Hepatic stellate cell (primary cell): ENCODE measurements at places on chromosomes 3 and 15.
A peak's percentile ranks its signal among the peaks of the same experiment; 100 is the strongest.

DNA sequence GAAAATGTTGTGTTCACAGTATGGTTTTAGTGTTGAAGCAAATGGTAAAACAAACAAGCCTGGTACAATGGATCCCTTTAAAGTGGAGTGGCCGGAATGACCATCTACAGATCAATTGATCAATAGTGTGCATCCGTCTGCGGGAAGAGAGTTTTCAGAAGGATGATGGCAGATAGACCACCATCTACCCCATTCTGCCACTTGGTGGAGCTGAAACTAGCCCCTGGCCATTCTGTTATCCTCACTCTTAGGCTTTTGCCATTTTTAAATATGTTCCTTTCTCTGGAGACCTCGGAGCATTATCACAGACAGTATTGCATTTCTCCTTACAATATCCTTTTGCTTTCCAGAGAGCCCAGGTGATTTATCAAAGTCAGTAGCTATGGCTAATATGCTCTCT is 258.9 kb upstream of the CFAP20DC start:
- no peak for DNase-seq

- DNase-seq: no peak
These were observed 642.3 kb downstream of the ROBO2 start for GRCh38 chr3:77682162-77682561.

DNA sequence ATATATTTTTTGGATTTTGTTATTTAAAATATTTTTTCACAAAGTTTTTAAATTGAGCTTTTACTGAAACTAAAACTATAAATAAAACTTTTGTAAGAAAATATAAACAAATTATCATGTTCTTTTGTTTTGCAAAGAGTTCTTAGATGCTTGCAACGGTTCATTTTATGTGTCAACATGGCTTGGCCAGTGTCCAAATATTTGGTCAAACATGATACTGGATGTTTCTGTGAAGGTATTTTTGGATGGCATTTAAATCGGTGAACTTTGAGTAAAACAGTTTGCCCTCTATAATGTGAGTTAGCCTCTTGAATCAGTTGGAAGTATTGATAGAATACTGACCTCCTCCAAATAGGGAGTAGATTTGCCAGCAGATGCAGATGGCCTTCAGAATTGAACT is 612.6 kb upstream of the NECTIN3 start:
- no peak for DNase-seq

DNA sequence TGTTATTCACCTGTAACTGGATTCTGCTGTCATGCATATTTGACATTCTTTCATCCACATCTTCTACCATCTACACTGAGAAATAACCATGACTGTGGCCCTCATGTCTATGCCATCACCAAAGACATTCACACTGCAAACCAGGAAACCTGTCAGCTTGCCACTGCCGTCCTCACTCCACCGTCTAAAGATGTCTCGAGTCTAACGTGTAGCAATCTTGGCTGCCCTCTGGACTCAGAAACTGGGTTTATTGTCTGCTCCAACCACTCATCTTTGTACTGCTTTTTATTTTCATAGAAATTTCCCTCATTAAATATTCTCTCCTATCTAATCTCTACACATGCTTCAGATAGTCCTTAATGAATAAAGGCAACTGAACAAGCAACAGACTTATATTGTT is 57.1 kb downstream of the CRYGS start:
- no peak for DNase-seq

- no peak for DNase-seq
These were observed 1.4 kb downstream of the MAN2C1 start for GRCh38 chr15:75367006-75367405.

- no peak for DNase-seq
These were observed 137.2 kb upstream of the EPHA6 start for GRCh38 chr3:96677156-96677555.

GRCh38 chr3:20055020-20055775 is 15.0 kb downstream of the KAT2B start:
- DNase-seq: no peak

- DNase-seq: no peak
These were observed 52.9 kb downstream of the CLSTN2 start for GRCh38 chr3:139987908-139988307.

DNA sequence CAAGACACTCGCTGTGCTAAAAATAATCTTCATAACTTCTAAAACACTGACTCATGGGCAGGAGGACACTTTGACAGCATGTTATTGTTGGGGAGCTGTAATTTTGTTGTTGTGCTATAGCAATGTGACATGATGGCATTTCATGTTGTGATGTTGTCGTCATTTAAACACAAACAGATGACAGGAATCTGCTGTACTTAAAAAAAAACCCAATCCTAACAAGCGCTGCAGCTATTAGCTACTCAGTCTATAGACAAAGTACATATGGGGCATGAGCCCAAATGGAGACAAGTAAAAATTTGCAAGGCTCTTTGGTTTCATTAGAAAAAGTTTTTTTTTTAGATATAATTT is 828 bp upstream of the ATOSA start:
- DNase-seq: peak; percentile 28

DNA sequence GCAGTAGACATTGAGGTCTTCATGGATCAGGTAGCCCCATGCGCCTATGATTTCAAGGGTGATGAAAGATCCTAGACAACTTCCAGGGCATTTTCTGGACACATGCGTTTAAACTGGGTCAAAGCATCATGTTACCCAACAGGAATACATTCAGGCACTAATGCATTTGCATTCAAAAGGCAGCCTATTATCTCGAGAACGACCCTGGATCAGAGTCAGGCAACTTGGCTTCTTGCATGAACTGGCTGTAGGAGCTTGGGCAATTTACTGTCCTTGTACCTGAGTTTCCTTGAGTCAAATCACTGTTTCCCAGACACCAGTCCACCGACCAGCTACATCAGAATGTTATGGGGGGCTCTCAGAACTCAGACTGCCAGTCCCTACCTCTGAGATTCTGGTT is 51.5 kb upstream of the CHST2 start:
- no peak for DNase-seq

GRCh38 chr3:42032693-42033349 is 58.3 kb upstream of the TRAK1 start:
- no peak for DNase-seq

DNA sequence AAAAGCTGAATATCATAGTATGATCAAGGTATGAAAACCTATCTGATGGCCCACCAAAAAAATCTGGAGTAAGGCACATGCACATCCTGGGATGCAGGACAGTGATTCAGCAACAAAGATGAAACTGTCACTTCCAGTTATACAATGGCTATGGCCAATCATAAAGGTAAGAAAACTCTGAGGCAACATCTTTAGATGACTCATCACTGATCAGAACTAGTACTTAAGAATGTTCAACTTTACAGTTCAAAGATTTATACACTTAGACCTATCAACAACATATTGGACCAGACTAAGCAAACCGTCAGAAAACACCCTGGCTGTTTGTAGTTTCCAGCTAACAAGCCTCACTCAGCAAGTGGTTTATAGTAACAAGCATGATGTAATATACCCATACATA is 21.3 kb upstream of the PLCH1 start:
- no peak for DNase-seq

- no peak for DNase-seq
These were observed 131.6 kb upstream of the HACD2 start for GRCh38 chr3:123716411-123716810.

- no peak for DNase-seq
These were observed 58.5 kb downstream of the DUT start for GRCh38 chr15:48389691-48390143.

DNA sequence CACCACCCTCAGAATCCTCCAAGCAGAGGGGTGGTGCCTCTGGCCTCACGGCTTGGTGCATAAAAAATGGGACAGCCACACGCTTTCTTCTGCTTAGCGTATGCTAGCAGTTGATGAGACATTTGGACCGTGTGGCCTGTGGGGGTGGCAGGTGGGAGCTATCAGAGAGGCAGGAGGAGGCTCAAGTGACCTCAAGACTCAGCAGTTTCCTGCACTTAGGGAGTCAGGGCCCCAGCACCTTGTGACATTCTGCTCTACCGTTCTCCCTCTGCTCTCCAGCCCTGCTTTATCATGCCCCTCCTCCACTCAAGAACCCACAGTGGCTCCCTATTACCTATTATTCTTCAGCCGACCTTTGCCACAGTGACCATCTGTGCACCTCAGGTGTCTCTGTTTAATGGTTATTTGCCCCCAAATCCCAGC is 41.0 kb upstream of the CGNL1 start:
- no peak for DNase-seq

GRCh38 chr15:98202256-98202655 is 241.8 kb downstream of the ARRDC4 start:
- DNase-seq: no peak

DNA sequence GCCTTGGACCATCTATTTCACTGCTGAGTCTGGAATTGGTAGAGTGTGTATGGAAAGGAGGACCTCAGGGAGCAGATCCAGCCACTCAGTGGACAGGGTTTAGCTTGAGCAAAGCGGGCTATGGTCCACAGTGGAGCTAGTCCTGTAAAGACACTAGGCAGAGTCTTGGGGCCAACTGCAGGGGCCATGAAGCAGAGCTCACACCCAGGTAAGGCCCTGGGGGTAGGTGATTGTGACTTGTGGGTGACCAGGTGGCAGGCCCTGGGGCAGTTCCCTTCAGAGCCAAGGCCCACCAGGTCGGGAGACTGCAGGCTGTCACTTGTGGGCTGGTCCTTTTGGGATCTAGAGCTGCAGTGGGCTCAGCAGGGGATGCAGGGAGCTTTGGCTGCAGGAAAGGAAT is 80.8 kb upstream of the EPHB3 start:
- DNase-seq: no peak

GRCh38 chr3:69868841-69869420 is 129.7 kb downstream of the MITF start:
- DNase-seq: no peak

GRCh38 chr3:186782542-186783057 is 777 bp upstream of the EIF4A2 start:
- DNase-seq: peak; percentile 36

- DNase-seq: no peak
These were observed 39.7 kb downstream of the CA12 start for GRCh38 chr15:63341898-63342297.

GRCh38 chr3:155047672-155048071 is 32.4 kb upstream of the MME start:
- DNase-seq: no peak

GRCh38 chr15:59296181-59296617 is 76.5 kb downstream of the MYO1E start:
- peak; percentile 72 for DNase-seq

DNA sequence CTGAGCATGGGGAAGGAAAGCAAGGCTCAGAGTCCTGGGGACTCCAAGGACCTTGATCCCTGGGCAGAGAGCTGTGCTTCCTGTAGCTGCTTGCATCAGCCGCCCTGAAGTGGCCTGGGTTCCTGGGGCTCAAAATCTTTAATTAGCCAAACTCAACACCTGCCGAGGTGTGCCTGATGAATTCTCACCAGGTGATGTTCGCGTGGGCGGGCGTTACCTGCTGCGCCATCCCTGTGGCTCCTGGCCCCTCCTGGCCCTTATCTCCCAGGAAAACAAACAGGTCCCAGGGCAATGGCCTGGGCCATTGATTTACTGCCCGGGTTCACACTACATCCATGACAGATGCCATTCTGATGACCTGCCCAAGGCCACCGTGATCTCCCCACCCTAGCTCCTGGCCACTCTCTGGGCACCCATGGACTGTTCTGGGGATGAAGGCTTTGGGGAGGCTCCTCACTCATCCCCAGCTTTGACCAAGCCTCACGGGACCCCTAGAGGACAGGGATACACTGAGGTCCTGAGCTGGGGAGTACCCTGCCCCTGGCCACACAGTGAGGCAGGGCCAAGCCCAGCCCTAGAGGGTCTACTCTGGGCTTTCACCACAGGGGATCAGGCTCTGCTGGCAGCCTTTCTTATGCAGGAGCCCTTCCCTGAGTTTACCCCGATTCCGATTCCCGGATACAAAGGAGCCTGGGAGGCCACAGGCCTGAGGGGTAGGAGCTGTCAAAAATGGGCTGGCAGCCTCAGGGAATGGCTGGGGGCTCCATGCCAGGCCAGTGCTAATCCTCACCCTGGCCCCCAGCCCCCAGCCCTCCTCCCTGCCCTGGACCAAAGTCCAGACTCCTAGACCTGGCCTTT is 5.7 kb downstream of the SLC38A3 start:
- no peak for DNase-seq

- no peak for DNase-seq
These were observed 5.9 kb downstream of the ZBTB20 start for GRCh38 chr3:115141033-115141757.

DNA sequence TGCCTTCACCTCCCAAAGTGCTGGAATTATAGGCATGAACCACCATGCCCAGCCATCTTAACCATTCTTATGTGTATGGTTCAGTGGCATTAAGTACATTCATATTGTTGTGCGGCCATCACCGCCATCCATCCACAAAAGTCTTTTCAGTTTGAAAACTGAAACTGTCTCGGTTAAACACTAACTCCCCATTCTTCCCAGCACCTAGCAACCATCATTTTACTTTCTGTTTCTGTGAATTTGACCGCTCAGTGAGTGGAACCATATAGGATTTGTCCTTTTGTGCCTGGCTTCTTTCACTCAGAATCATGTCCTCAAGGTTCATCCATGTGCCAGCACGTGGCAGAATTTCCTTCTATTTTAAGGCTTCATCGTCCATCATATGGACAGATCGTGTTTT is 5.8 kb downstream of the MCM2 start:
- no peak for DNase-seq

DNA sequence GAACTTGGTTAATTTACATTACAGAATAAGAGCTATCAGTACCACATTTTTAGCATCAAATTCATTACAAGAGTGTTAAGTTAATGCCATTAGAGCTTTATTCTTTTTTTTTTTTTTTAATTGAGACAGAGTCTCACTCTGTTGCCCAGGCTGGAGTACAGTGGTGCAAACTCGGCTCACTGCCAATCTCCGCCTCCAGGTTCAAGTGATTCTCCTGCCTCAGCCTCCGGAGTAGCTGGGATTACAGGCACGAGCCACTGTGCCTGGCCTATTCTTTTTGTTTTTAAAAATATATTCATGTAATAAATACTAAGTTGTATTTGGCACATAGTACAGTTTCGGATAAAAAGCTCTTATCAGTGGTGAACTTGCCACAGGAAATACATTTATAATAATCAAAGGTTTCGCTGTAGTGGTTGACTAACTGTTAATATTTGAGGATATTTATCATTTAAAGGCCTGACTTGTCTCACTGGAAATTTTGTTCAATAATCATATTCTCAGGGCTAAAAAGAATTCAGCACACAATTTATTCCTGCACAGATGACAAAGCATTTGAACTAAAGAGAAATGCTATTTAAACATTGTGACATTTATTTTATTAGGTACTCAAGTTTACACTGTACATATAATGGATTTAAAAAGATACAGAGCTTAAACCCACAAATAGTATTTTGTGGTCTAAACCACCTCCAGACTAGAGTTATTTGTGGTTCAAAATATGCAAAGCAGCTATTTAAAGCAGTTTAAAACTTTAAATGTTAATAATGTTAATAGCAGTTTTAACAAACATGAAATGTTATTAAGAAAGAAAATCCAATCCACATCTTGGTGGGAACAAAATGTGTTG is 6.1 kb upstream of the LEKR1 start:
- no peak for DNase-seq

GRCh38 chr3:62732183-62732904 is 142.9 kb downstream of the CADPS start:
- no peak for DNase-seq

GRCh38 chr3:190877925-190878324 is 15.4 kb upstream of the GMNC start:
- no peak for DNase-seq
